ENCODE measurements at places on chromosomes 1 and 21.
A peak's percentile ranks its signal among the peaks of the same experiment; 100 is the strongest.

GRCh38 chr1:201142011-201142848 is 12.0 kb downstream of the TMEM9 start:
- DNase-seq = no peak

DNA sequence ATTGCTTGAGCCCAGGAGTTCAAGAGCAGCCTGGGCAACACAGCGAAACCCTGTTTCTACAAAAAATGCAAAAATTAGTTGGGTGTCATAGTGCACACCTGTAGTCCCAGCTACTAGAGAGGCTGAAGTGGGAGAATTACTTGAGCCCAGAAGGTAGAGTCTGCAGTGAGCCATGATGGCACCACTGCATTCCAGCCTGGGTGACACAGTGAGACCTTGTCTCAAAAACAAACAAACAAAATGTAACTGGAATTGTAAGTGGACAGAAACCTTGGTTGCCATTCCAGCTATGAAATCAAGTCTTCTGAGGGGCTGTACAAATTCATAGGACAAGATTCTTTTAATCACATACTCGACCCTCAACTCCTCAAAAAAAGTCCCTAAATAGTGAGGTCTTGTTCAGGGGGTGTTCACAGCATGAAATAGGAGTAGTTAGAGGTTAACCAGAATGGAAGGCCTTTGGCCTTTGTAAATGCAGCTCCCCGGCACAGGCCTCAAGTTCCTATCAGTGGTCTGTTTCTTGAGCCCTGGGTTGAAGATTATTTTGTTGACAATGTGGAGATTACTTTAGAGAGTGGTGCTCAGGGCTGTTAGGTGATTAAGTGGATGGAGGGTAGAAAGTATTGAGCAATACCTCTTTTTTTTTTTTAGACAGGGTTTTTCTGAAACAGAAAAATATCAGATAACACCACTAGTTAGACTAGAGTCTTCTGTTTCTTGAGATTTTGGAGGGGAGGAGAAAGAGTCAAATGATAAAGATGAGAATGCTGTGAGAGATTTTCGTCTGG is 138.7 kb upstream of the ZNF648 start:
- no peak for DNase-seq

- no peak for DNase-seq
These were observed 52.3 kb upstream of the DNAJC6 start for GRCh38 chr1:65256860-65257708.

GRCh38 chr1:232037774-232038388 is 411.3 kb downstream of the DISC1 start:
- DNase-seq = no peak

- peak; percentile 69 for DNase-seq
These were observed 560.2 kb downstream of the SMYD3 start for GRCh38 chr1:245946905-245947304.

DNA sequence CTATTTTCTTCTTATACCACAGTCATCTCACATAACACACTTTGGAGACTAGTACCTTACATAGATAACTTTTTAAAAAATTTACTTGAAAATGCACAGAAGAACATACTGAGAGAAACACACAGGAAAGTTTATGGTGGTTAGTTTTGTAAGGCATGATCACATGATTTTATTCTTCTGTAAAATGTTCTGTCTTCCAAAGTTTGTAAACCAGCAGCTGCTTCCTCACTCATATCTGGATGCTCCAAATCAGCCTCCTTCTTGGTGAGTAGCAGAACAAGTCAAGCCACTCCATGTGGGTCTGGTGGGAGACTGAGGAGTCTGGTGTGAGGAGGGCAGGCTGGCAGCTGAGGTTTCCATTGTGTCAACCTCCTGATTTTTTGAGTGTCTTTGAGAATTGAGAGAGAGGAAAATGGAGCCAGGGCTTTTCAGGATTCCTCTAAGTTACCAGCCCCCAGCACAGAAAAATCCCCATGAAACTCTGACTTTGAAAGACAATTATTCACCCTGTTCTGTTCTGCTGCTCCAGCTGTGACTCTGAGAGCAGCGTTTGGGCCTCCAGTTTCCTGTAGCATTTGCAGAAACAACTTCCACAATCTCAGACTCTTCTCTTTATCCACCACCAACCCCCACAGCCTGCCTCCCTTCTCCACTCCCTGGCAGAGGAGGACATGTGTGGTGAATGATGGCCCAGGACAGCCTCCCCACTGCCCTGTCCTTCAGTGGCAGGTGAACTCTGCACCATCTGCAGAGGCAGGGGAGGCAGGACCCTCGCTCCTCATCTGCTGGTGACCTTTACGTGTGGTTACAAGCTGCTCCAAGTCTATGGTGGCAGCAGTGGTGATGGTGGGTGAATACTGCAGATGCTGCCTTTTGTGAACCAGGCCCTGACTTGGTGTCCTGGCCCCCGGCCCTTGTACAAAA is 82.3 kb downstream of the FCRL5 start:
- no peak for DNase-seq

GRCh38 chr1:1616045-1616790 is 918 bp downstream of the MIB2 start:
- DNase-seq = no peak

DNA sequence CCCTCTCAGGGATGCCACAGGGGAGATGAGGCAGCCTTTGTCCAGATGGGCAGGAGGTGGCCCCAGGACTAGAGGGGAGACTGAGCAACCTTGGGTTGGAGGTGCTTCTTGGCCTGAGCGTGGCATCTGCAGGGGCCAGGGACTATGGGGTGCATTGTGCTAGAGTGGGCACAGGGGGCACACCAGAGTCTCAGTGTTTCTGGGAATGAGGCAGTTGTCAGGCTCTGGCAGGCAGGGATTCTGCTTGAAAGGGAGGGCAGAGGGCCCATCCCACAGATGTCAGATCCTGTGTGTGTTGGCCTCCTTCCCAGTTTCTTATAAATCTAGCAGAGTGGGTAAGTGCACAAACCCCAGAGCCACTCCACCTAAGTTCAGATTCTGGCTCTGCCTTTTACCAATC is 13.7 kb downstream of the LGR6 start:
- DNase-seq = no peak

DNA sequence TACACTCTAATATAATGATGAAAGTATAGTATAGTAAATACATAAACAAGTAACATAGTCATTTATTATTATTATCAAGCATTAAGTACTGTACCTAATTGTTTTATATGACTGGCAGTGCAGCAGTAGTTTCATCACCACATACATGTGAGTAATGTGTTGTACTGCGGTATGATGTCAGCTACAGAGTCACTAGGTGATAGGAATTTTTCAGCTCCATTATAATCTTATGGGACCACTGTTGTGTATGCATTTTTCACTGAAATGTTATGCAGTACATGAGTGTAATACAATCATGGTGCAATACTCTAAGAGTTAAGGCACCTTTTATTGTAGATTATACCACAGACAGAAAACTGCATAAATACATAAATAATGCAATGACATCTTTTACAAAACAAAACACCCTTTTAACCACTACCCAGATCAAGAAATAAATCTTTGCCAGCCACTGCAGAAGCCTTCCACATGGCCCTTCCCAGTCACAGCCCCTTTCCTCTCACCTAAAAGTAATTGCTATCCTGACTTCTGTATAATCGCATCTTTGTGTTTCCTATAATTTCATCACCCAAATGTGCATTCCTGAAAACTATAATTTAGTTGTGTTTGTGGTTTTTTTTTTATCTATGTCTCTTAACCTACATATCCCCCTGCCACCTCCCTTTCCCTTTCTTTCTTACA is 16.3 kb downstream of the ABCD3 start:
- DNase-seq = no peak

DNA sequence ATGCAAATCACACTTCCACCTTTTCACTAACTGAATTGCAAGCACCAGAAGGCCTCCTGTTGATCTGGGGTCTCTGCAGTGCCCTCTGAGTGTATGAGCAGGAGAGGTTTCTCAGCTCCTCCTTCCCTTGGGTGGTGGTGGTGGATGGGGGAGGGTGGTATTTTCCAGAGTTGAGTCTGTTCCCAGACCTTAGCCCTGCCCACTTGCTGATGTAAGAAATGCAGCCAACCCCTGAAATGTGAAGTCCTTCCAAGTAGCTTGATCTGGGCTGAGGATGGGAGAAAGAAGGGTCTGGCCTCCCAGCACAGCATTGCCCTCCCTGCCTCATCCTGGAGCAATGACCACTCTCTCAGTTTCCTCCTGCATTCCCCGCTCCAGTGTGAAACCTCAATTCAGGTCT is 6.3 kb upstream of the FOXD2 start:
- DNase-seq = no peak

- DNase-seq = no peak
These were observed 289.5 kb downstream of the KIF26B start for GRCh38 chr1:245444147-245444828.
